ENCODE measurements at places on chromosomes 3 and 15.

GRCh38 chr3:102195198-102195948 lies 239.4 kb upstream of the ZPLD1 start:
- DNase-seq = peak; percentile 76

- DNase-seq = no peak
These were observed 6.2 kb upstream of the MYO1E start for GRCh38 chr15:59378855-59379254.

DNA sequence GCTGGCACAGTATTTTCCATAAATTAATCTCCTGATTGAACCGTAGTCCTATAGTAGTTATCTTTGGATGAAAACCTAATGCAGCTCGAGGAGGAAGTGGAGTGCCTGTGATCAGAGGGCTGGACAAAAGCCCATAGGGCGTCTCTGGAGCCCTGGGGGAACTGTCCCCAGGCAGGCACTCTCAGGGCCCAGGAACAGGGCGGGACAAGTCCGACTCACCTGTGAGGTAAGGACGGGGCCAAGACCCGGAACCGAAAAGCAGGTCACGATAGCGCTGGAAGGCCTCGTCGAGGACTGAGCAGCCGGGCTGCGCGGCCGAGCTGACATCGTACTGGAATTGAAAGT lies 341 bp downstream of the HEXA start:
- no peak for DNase-seq

DNA sequence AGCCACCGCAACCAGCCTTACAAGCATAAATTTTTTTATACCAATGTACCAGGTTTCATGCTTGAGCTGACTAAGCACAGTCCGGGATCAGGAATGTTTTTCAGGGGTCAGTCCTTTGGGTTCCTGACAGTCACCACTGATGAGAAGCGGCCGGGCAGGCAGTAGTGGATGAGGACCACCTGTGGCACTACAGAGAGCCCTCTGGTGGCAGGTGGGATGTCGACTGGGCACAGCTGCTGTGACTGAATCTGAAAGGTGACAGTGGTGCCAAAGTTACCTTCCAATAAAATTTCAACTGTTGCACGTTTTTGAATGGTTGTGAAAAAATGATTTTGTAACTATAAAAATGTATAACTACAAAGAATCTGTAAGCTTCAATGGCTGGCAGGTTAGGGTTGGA lies 34.0 kb downstream of the TPRA1 start:
- no peak for DNase-seq

GRCh38 chr3:169173231-169173630 lies 490.3 kb downstream of the MECOM start:
- DNase-seq = no peak

DNA sequence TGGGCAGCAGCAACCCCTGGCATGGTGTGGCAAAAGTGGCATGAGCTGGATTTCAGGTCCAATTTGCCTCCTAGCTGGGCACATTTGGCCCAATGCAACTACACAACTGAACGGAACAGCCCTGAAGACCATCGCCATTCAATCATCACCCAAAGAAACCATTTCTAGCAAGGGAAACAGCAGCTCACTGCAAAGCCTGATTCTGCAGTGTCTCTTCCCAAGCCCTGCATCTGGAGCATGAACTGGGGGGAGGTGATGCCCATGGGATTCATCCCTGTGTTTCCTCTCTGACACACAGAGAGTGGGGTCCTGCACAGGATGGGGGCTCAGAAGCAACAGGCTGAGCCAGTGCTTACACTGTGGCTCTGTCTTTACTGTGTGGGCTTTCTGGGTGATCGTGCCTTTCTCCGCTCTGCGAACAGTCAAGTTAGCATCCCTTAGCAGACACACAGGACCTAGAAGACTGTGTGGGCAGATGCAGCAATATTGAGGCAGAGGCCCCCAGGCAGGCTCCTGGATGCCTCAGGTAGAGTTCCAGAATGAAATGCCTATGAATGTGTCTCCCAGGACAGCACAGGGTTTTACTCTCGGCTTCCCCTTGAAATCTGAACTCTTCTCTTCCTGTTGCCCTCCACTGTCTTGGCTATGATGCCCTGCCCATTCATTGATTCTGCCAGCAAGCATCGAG lies 91.1 kb upstream of the ALDH1A3 start:
- DNase-seq = no peak

DNA sequence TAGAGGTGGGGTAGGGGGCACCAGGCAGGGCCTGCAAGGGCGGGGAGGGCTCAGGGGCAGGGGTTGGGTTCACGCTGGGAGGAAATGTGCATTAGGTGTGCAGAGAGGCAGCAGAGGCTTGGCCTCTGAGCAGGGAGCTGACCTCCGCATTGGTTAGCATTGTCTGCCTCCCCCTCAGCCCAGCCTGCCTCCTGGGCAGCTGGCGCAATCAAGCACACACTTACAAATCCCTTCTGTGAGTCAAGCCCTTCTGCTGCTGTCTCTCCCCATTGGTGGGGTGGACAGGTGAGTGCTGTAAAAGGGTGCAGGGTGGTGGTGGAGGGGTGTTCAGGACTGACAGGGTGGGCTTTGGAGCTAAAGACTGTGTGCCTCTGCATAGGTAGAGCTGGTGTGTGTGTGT lies 9.3 kb downstream of the LOXL1 start:
- no peak for DNase-seq
